ENCODE measurements at places on chromosomes 1 and 21.

- DNase-seq: no peak
Measured at GRCh38 chr1:223512057-223512456, 118.8 kb downstream of the CCDC185 start.

GRCh38 chr1:228228601-228229074, 20.8 kb downstream of the OBSCN start:
- DNase-seq: peak; percentile 51

DNA sequence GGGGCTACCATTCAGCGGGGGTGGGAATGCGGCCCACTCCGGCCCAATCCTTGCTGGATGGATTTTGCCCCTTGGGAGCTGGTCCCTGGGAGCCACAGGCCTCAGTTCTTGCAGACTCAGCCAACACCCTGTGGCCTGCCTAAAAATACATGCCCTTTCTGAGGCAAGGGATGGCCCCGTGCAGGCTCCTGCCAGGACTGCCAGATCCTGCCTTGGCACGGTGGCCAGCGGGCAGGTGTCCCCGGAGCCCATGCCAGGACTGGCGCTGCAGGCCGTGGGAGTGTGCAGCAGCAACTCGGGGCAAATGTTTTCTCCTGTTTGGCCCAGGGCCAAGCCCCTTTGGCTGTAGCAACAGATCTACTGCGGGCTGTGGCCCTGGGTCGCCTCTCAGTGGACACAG, 1.6 kb upstream of the PANK4 start:
- no peak for DNase-seq

- DNase-seq: no peak
Measured at GRCh38 chr1:20823845-20824244, 36.7 kb upstream of the HP1BP3 start.

DNA sequence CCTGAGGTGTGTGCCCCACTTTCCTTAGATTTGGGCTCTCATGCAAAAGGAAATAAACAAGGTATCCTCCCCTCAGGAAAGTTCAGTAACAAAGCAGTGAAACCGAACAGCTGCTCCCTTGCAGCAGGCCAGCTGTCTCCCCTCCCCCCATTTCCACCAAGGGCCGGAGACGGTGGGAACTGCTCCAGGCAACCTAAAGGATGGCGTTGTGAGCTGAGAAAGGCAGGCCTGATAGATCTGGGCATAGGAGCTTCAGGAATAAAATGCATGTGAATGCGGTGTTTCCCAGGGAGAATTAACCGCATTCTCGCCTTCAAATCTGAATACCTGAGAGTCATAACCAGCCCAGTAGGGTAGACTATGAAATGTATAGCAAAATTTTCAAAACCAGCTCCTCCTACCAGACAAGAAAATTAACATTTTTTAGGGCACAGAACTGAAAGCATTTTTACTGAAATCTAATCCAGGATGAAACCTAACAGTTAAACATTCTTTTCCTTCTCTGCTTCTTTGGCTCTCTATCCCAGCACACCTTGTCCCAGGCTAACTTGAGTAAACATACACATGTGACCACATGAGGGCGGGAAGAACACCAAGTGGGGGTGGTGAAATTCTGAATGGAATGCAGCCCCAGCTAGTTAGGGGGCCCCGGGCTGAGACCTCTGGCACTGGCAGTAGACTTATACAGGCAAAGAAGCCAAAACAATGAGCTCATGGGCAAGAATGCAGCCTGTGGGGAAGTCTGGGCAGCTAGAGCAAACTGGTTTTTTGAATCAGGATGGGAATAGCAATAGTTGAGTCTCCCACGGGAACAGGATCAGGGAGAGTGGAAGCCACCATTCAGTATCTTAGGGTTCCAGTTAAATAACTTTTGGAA, 11.5 kb downstream of the MCL1 start:
- no peak for DNase-seq

GRCh38 chr1:41537788-41538351, 53.4 kb upstream of the EDN2 start:
- DNase-seq: no peak

DNA sequence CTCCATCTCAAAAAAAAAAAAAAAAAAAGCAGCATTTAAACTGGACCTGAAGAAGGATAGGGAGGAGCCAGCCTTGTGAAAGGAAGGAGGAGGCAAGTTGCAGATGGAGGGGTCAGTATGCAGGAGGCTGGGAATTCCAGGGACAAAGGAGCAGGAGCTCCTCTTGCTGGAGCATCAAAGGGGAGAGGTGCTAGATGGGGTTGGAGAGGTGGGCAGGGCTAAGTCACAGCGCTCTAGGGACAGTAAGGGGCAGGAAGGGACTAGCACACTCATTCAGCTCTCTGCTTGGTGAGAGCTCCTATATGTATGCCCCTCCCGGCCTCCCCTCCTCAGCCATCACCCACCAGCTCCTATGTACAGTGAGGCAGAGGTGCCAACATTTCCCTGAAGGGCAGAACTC, 26.8 kb downstream of the MAP7D1 start:
- DNase-seq: no peak

DNA sequence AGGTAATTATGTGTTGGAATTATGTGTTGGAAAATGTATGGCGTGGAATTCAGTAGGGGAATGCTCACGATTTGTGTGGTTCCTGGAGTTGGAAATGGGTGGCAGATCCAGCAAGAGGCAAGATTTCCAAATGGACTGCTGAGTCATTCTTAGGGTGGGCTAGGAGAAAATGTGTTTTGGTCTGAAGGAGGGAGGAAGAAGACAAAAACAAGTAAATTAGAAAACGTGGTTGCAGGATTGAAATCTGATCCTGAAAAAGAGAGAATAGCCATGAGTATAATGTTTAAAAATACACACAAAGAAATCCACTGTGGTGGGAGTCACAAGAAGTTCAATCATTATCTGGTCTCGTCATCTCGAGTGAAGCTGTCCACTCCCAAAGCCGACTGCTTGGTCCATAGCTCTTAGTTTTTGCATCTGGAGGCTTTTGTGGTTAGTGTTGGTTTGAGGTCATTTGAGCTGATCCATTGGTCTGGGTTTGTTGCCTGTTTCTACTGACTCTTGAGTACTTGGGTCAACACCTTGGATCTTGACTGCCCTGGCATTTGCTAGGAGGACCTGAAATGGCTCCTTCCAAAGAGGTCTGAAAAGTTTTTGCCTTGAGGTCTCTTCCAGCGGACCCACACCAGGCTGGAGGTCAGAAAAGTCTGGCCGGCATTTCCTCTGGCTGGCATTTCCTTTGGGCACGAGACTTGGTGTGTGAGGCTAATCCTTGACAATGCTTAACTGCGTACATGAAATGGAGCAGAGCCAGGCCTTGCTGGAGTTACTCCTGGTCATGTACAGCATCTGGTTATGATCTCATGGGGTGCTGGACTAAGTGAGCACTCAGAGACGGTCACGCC, 9.2 kb downstream of the MX2 start:
- DNase-seq: no peak

DNA sequence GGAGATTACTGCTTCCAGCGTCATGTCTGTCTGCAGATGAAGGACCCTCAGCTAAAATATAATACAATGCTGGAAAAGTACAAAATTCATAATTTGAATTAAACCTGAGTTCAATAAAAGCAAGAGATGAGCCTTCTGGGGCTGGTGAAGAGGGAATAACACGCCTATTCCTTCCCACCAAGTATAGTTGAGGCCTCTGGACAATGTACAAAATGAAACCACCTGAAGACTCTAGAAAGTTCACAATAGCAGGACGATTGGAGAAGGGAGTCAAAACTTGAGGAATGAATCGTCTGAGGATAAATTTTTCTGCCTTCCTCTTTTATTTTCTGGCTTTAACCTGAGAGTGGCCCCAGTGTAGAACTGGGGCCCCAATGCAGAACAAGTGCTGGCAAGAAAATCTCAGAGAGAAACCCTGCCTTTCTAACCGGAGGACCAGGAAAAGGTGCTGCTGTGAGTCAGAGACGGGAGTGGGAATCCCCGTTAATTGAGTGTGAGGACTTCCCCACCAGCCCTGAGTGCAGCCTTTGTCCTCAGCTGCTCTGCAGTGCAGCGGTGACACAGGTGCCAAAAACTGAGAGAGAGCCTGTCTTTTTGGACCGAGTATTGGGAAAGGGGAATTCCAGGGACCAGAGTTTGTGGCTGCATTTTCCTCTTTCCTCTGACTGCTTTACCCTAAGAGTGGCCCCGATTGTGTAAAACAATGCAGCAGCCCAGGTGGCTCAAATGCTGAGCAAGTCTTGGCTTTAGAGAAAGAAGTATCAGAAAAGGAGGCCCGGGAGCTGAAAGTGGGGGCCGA, 264.9 kb downstream of the DYRK1A start:
- DNase-seq: no peak

- DNase-seq: no peak
Measured at GRCh38 chr1:65896721-65897120, 104.0 kb downstream of the PDE4B start.

DNA sequence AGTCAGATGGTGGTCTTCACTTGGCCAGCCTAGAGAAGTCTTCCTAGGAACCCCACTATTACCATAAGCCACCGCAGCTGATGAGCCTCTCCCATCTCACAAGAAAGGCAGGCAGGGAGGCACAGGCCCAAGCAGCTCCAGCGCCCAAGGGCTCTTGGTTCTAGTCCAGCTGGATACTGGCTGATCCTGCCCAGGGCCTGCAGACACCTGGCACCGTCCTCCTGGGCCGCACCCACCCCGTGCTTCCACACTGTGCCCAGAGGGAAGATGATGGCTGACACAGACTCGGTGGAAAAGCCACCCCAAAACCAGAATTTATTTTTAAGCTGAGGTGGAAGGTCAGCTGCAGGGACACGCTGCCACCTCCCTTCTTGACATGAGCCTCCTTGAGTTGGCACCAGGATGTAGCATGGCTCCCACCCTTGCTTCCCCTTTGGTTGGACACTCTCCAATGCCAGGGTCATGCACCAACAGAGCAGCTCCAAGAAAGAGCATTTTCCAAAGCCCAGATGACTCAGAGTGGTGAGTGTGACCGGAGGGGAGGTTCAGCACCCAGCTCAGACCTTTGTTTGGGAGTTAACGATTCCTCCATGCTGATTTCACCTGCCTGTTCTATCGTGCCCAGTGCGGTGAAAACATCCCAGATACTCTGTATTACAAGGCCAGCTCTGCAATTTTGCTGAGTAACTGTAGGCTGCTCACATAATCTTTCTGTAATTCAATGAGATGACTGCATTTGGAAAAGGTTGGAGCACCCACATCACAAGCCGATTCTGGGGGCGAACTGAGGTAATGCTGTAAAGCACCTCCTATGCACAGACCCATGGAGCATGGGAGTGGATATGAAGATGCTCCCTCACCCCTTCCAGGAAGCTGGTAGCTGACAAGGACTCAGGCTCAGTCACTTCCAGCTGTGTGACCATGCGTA, 63.1 kb upstream of the SLC2A1 start:
- DNase-seq: no peak

DNA sequence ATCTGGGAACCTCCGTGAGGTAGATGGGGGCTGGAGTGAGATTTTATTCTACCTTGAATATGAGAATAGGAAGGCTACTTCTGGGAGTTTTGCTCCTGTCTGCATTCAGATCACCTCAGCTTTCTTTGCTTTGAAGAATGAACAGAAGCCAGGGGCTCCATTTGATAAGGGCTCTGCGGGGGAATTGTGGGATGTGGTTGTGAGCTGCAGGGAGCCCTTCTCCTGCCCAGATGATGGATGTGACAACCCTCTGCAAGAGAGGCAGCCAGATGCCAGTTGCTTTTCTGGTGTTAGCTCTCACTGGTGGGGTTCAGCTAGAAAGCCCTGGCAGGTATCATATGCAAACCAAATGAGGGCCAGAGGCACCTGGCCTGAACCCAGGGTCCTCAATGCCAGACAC, 21.5 kb downstream of the IER5 start:
- no peak for DNase-seq

GRCh38 chr1:19033926-19034680, 77.6 kb upstream of the IFFO2 start:
- DNase-seq: no peak

GRCh38 chr1:22763487-22764200, 53.0 kb downstream of the EPHB2 start:
- no peak for DNase-seq

DNA sequence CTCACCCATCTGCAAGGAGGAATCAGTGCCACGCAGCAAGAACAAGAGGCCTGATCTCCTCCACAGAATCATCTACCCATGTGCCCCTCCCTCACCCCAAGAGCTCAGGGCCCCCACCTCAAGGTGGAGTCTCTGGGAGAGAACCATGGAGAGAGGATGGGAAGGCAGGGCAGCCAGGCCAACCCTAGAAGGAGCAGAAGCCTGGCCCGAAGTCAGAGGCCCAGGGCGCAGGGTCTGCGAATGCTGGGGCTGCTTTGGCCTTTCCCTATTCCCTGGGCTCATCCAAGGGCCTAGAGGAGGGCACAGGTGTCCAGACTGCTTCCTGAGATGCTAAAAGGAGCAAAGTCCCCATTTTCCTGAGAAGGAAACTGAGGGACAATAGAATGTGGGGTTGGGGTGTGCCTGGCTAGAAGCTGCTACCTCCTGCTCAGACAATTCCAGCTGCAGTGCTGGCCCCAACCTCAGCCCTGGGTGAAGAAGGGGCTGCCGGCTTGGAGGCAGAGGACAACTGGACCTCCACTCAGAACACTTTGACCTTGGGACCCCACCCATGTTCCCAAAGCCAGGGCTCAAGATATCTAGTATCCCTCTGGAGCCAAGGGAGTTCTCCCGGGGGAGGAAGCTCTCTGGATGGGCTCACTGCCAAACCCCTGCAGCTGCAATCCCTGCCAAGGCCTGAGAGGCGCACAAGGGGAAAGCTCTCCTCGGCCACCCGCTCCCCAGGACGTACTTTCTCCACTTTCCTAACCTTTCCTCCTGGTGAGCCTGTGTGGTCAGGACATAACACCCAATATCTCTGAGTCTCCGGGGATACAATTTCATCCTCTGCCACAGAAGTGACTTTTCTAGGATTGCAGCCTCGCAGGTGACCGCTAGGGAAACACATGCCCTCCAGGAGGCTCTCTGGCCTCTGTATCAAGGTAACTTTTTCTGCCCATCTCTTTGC, 16.6 kb upstream of the LEMD1 start:
- DNase-seq: no peak

GRCh38 chr1:223175633-223176032, 32.6 kb upstream of the TLR5 start:
- DNase-seq: no peak

- DNase-seq: no peak
Measured at GRCh38 chr1:66644331-66644730, 107.9 kb upstream of the DYNLT5 start.

GRCh38 chr1:203076031-203076511, 9.7 kb downstream of the MYOG start:
- no peak for DNase-seq

- DNase-seq: no peak
Measured at GRCh38 chr21:45536301-45537081, 5.7 kb downstream of the SLC19A1 start.
